ENCODE measurements at places on chromosomes 12 and 14.

DNA sequence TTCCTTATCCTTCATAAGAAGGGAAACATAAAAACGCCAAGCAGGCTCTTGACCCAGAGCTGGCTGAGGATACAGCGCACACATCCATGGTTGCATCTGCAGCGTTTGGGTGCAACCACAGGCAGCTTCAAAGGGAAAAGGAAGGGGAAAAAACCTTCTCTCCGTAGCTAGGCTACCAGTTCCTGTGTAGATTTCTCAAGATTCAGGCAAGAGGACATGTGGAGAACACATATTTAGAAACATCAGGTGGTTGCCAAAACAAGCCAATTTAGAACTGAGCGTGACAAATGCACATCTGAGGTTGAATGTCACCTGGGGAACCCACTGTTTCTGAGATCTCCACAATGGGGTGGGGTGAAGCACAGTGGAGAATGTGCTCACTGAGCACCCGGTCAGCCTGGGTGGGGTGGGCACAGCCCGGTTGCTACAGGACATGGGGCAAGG, 78.3 kb upstream of the BDKRB2 start:
- no peak for DNase-seq

- no peak for DNase-seq
Measured at GRCh38 chr14:103445806-103446205, 60.6 kb downstream of the MARK3 start.

DNA sequence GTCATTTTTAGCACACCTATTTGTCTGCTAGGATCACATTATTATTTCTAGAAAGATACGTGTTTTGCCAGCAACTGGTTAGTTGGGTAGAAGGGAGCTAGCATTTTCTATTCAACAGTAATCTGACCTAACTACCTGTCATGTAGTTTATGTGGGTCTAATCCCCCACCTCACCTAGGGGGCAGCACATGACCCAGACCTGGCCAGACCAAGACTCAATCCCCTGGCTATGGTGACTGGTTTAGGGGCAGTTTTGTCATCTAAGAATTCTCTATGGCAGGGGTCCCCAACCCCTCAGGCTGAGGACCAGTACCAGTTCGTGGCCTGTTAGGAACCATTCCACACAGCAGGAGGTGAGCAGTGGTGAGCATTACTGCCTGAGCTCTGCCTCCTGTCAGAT, 29.5 kb upstream of the EVL start:
- DNase-seq = no peak

- DNase-seq = no peak
Measured at GRCh38 chr12:110693731-110694130, 4.8 kb upstream of the HVCN1 start.

GRCh38 chr14:70917633-70918032, 10.4 kb downstream of the PCNX1 start:
- no peak for DNase-seq

DNA sequence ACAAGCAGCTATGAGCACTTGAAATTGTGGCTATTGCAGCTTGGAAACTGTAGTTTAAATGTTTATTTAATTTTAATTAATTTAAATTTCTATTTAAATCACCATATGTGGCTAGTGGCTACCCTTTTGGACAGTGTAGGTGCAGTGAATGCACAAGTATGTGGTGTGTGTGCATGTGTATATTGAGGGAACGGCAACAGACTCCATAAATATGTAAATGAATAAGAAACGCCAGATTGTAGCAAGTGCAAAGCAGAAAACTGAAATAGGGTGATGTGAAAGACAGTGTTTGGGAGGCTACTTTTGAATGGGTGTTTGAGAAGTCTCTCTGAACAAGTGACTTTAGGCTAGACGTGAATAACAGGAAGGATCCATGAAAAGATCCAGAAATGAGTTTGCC, 32.7 kb upstream of the CCDC196 start:
- no peak for DNase-seq

- DNase-seq = no peak
Measured at GRCh38 chr14:74140374-74140850, 55.7 kb downstream of the LIN52 start.

DNA sequence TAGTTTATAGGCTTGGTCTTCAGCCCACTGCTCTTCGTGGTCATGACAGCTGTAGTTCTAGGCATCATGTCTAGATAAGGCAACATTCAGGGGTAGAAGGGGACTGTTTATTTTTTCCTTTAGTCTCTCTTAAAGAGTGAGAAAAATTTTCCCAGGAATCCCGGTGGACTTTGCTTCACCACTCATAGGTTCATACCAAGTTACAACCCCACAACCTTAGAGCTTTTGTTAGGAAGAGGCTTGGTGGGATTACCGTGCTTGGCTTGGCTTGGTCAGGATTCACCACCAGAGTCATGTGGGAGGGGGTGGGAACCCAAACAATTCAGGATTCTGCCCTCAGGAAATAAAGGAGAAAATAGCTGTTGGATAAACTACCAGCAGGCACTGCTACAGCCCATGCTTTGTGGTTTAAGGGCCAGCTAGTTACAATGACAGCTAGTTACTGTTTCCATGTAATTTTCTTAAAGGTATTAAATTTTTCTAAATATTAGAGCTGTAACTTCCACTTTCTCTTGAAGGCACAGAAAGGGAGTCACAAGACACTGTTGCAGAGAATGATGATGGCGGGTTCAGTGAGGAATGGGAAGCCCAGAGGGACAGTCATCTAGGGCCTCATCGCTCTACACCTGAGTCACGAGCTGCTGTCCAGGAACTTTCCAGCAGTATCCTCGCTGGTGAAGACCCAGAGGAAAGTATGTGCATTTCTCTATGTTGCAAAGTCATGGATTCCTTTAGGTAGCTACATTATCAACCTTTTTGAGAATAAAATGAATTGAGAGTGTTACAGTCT, 25.9 kb upstream of the PAPLN start:
- no peak for DNase-seq

GRCh38 chr14:81382517-81383225, 17.5 kb downstream of the STON2 start:
- DNase-seq = no peak

GRCh38 chr14:58428118-58428683, 682 bp downstream of the KIAA0586 start:
- no peak for DNase-seq

- DNase-seq = peak; percentile 80
Measured at GRCh38 chr12:121576851-121577391, 3.9 kb downstream of the KDM2B start.

DNA sequence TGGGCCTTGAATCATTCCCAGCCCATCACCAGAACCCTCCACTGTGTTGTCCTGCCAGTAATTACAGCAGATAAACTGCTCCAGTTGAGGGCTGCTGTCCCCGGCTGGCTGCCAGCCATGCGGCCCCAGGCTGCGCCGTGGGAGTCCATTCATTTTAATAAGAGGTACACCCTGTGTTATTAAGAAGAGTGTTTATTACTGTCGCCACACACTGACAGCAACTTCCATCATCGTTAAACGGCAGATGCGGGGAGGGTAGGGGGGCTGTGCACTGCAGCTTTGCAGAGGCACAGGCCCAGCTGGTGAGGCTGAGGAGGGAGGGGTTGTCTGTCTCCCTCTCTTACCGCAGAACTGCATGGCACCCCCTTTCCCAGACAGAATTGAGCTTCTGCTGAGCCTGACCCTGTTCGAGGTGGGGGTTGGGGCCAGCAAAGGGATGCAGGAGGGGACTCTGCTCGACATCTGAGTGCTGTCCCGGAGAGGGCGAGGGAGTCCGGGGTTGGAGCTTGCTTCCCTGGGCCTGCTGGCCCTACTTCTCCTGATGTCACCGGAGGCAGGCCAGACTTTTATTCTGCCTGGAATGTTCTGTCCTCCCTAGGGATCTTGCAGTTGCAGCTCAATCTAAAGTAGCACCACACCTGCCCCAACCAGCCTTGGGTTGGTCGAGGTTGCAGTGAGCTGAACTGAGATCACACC, 33.8 kb upstream of the GPATCH2L start:
- DNase-seq = no peak

DNA sequence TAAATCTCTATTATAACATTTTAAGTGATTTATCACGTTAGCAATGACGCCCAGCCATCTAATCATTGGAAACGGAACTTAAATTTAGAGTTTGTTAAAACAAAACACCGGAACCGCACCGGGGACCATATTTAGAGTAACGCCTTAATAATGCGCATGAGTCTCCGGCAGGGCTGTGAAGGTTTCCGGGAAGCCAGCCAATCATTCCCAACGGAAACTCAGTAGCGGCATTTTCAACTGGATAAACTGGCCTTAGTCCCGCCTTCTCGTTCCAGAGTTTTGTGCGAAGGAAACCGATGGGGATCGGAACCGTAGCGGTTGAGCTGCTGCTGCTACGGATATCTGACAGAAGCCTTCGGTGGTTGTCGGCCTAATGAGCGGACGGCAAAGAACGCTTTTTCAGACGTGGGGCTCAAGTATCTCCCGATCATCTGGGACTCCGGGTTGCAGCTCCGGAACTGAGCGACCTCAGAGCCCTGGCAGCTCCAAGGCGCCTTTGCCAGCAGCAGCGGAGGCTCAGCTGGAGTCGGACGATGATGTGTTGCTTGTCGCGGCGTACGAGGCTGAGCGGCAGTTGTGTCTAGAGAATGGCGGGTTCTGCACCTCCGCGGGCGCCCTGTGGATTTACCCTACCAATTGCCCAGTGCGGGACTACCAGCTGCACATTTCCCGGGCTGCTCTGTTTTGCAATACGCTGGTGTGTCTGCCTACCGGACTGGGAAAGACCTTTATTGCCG, at the start of gene FANCM:
TSS of gene FANCM (plus strand) at position 272 of the 737 bp plus-strand sequence. CDS start at position 374, 102 bp downstream.
- peak; percentile 89 for DNase-seq

- no peak for DNase-seq
Measured at GRCh38 chr12:19614601-19615383, 175.5 kb downstream of the AEBP2 start.

DNA sequence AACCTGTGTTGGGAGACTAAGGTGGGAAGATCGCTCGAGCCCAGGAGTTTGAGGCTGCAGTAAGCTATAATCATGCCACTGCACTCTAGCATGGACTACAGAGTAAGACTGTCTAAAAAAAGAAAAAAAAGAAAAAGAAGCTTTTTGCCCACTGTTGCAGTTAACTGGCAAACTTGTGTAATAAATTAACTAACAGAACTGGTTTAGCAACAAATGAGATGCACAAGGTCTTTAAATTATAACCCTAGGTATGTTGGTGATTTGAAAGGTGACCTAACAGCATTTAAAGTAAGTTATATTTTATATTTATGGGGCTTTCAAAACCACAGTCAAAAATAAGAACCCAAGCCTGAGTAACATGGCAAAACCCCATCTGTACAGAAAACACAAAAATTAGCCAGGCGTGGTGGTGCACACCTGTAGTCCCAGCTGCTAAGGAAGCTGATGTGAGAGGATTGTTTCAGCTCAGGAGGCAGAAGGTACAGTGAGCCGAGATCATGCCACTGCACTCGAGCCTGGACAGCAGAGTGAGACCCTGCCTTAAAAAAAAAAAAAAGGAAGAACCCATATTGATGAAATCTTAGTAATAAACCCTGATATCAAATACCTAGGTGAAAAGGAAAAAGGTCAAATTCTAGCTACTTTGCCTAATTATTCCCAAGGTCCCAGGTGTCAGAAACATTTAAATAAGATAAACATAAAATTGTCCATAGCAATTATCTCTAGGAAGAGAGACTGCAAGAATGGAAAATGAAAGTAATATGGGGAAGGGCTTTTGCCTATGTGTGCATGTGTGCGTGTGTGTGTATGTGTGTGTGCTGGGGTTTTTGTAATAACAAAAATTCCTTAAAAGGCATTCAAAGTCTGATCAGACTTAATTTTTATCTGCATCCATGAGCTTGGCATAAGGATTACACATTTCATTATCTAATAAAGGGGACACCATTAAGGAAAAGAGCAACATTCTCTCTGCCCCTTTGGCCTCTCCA, 15.4 kb downstream of the SYNE2 start:
- no peak for DNase-seq

GRCh38 chr14:52954346-52955214, 3.7 kb upstream of the FERMT2 start:
- peak; percentile 24 for DNase-seq

- no peak for DNase-seq
Measured at GRCh38 chr12:58774731-58775130, 145.6 kb downstream of the LRIG3 start.

- no peak for DNase-seq
Measured at GRCh38 chr12:42442311-42442759, 116.4 kb downstream of the PPHLN1 start.

DNA sequence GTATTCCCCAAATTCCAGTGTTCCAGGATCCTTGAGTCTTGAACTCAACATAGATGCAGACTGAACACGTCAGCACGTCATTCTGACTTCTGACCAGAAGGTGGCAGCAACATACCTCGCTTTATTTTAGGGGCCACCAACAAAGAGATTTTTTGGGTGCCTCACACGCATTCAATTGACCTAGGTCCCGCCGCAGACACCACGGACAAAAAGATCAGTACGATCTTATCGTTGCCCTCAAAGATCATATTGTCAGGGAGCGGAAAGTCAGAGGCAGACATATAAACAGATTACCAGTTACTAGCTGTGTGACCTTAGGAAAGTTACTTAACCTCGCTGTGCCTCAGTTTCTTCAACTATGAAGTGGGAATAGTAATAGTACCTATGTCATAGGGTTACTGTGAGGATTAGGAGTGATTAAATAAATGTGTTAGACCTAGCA, 6.5 kb upstream of the PRPH start:
- DNase-seq = no peak

DNA sequence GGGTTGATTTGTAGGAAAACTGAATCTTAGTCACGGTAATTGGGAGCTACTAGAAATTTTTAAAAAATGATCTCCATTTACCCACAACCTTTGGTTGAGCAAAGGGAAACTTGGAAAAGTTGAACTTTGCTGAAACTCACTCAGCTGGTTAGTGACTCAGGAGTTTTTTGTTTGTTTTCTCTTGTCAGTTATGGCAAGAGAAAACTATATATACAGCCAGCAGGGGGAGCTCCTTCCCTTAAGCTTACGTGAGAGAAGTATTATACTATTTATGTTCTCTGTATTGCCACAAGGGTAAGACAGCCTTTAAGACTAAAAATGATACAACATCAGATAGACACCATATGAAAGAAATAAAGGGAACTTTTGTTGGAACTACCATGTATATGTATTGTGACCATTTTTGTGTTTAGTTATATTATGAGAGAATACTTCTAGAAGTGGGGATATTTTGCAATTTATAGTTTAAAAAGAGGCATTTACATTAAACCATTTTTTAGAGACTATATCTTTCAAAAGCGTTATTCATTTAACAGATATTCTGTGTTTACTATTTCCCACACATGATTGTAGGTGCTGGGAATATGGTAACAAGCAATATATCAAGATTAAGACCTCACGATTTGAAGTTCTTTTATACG, 28.1 kb upstream of the TBC1D30 start:
- peak; percentile 61 for DNase-seq

- no peak for DNase-seq
Measured at GRCh38 chr12:121947981-121948380, 29.6 kb downstream of the CFAP251 start.
